ENCODE measurements at places on chromosomes 2 and 18. TPM values are rescaled to one million over a fixed set of nuclear protein-coding genes. Genes with fewer than 3 reads are reported as not detected.

Gene TBR1
- not detected for total RNA-seq

Gene DYSF
- total RNA-seq = under 0.01 TPM

Gene TM4SF20
- total RNA-seq = not detected

Gene LIMS4
- total RNA-seq = not detected

Gene SERPINB12
- total RNA-seq = not detected

Gene RNU2-63P
- total RNA-seq = not detected

Gene GKN1
- total RNA-seq = not detected

All from bronchus fibroblast of lung (primary cell).